ENCODE measurements at places on chromosomes 16 and 17.
A peak's percentile ranks its signal among the peaks of the same experiment; 100 is the strongest.

- DNase-seq = no peak
Observed at GRCh38 chr17:48299760-48300159, 130.3 kb downstream of the SKAP1 start.

DNA sequence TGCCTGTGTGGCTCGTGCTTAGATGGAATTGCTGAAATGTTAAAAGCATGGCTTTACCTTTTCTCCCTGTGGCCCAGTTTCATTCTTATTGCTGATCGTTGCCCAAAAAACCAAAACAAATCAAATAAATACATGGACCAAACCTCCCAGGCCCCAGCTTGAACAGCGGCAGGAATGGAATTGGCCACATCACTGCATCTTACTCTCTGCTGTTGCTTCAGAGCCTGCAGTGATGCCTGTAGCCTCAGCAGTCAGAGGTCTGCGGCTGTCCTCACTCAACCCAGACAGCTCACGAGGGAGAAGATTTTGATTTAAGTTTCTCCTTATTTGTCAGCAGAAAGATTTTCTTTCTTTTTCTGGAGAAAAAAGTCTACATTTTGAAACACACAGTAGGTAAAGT, 91.5 kb downstream of the NPIPB11 start:
- DNase-seq = no peak

DNA sequence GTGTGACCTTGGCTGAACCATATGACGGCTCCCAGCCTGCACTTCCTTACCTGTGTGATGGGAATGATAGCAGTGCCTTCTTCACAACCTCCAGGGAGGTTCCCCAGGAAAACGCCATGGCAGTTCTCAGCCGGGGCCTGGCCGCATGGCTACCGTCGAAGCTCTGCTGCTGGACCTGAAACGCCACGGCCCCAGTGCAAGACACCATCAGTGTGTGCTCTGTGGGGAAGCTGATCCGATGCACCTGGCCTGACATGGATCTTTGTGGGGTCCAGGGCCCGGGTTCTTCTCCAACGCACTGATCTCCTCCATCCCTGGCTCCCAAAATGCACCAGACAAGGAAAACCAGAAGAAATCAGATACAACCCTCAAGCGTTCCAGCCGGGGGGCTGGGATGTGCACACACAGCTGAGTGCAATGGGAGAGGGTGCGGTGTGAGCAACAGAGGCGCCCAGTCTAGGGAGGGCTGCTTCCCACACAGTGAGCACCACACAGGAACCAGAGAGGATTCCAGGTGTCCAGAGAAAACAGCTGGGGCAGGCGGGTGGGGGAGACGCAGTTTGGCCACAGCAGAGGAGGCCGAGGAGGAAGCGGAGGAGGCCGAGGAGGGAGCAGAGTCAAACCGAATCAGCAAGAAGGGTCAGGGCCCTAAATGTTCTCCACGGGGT, 54.3 kb upstream of the ZNF469 start:
- no peak for DNase-seq

DNA sequence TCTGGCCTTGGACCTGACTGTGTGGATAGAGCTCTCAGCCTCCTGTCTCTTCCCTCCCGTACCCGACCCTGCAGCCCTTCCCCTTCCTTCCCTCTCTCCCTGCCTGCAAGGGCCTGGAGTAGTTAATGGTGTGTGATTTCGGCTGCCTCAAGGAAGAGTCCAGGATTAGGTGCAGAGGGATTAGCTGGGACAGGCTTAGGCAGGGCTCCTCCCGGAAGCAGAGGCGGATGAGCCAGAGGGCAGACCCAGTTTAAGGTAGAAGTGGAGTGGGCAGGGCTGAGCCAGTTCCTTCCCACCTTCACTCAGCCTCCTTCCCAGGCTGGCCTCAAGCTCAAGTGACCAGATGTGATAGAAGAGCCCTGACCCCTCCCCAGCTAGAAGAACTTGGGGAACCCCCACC, 16.8 kb downstream of the GUCY2D start:
- DNase-seq = no peak

DNA sequence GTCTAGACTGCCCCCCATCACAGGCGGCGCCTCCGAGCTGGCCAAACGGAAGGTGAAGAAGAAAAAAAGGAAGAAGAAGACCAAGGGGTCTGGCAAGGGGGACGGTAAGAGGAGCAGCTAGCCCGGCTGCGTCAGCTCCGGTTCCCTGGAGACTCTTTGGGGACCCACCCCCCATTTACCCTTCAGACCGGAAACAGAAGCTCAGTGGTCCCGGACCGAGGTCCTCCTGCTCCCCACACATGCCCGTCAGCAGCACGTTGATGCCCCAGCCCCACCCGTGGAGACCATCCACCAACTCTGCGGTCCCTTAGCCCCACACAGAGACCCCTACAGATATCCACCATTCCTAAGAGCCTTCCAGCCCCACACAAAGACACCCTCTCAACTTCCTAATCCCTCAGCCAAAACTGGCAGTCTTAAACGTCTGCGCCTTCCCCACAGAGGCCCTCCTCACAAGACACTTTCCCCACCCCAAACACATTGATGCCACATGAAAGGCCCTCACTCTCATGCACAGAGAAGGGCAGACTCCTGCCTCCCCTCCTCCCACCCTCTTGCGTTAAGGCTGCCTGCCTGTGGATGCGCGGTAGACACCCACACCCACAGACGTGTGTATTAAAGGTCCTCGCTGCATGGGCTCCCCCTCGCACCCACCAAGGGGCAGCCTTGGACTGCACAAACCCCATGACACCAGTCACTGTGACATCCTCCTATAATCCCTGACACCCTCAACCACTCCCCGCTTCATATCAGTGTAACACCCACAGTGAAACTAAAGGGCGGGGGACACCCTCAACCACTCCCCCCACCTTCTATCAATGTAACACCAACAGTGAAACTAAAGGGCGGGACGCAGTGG, 58.2 kb upstream of the RPH3AL start:
- peak; percentile 82 for DNase-seq

DNA sequence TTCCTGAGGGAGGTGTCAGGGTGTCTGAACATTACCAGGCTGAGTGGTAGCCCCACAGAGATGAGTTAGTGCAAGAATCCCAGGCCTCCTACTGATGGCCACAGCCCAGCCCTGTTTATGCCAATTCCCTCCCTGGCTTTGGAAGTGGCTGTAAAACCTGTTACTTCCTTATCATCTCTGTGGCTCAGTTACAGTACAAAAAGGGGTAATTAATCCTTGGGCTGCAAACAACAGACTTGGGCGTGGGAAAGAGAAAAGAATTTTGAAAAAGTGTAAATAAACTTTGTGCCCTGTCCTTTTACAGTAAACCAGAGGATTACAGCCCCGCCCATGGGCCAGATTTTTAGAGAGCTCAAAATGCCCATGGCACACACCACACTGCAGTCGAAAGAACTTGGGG, 73.1 kb upstream of the AXIN2 start:
- no peak for DNase-seq

DNA sequence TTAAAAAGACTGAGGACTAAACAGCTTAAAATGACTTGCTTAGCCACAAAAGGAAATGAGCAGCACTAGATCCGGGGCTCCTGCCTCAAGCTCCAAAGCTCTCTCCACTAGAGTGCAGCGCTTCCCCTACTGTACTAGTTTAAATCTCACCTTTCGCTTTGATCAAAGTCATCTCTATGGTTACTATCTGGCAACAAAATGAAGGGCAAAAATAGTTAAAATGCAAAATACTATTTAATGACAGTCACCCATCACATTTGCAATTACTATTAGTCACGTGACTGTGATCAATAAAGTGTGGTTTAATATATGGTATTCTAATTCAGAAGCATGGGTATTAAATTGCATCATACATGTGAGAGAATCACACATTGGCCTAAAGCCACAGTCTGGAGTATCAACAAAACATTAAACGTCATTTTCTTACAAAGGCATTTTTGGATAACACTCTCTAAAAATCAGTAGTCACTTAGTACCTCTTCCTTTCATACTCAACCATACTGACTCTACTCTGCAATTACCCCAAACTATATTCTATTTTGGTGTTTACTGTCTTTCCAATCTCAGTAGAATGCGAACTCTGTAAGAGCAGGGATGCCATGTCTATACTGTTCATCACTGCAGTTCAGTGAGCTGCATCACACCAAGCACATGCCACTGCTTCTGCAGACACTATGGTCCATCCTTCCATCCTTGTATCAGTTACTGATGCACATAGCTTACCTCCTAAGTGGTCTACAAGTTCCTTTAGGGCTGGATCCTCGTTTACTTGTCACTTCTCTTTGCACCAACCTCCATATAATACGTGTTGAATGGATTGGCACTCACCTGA, 6.2 kb downstream of the PSMD12 start:
- DNase-seq = peak; percentile 77

DNA sequence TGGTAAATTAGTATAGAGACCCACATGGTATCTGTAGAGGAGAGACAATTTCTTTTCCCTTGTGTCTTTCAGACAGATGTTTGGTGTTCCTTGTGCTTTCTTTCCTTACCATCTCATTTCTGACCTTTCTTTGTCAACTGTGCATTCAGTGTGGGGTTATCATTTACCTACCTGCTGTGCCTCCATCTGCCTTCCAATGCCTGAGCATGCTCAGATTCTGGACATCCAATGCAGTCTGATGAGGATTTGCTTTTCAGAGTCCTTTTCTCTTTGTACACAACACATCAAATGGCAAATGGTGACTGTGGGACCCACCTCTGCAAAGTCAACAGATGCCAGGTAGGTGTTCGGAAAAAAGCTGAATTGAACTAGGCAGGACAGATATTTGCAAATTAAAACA, 364.8 kb downstream of the CA10 start:
- DNase-seq = no peak

- peak; percentile 81 for DNase-seq
Observed at GRCh38 chr17:39939588-39940419, 12.3 kb downstream of the LRRC3C start.

DNA sequence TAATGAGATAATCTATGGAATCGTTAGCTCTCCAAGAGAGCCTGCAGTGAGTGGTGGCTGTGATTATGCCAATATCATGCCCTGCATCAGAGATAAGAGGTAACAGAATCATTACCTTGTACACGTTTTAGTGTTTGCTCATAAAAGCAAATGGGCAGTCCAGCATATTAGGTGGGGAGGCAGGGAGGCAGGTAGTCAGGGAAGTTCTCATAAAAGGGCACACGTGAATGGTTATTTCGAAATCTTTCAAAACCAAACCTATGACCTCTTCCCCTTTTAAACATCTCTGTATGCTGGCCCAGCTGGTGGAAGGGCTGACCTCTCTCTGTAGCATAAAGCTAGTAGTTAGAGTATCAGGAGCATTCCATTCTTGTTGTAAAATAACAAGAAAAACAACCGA, 51.7 kb downstream of the VAT1L start:
- no peak for DNase-seq

DNA sequence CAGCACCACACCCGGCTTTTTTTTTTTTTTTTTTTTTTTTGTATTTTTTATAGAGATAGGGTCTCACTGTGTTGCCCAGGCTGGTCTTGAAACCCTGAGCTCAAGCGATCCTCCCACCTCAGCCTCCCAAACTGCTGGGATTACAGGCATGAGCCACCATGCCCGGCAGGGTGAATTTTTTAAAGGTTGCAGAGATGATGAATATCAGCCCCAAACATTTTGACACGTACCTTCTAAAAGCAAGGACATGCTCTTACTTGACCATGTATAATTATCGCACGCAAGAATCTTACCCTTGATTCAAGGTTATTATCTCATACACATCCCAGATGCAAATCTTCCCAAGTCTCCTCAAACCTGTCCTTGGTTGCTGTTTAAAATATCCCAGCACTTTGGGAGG, 4.3 kb upstream of the FOXC2 start:
- DNase-seq = no peak

DNA sequence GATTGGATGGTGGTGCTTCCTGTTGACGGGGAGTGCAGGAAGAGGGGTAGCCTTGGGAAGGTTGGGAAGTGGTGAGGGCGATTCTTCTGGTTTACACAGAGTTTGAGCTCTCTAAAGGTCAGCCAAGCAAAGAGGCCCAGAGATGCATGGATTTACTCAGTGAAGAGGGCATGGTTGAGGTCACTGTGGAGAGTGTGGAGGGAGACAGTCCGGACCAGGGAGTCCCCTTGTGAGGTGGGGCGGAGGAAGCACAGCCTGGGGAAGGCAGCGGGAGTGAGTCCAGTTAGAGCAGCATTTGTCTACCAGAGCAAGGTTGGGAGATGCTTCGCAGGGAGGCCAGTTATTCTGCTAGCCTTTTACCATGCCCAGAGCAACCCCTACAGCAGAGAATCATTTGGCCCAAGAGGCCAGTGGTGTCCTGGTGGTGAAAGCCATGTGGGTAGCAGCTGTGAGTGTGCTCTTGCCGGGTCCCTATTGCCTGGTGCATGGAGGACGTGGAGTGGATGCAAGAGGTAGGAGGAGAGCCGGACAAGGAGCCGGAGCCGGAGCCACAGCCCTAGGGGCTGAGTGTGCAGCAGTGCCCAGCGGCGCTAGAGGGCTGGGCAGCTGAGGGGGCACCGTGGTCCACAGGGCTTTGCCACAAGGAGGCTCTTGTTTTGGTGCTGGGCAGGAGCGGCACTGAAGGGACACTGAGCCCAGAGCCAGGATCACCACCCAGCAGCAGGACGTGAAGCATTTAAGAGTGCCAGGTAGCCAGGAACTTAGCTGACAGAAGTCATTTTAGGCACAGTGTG, 27.7 kb downstream of the PRMT7 start:
- no peak for DNase-seq

DNA sequence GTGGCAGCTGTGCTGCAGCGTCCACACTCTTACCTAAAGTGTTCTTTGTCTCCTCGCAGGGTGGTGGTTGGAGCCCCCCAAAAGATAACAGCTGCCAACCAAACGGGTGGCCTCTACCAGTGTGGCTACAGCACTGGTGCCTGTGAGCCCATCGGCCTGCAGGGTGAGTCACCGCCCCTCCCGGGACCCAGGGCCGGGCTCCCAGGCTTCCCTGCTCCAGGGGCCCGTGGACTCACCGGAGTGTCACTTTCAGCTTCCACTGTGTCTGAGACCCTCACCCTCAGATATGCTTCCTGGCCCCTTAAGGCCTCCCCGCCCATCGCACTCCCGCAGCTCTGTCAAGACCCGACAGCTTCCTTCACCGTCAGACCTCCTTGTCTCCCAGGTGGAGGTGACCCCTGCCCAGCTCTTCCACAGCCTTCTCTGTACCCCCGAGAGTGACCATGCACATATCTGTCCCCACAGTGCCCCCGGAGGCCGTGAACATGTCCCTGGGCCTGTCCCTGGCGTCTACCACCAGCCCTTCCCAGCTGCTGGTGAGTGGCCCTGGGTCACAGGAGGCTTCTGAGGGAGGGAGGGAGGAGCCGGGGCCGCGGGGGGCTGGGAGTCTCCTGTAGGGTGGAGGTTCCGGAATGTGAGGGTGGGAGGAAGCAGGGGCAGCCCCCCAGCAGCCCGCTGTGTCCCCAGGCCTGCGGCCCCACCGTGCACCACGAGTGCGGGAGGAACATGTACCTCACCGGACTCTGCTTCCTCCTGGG, 1.8 kb downstream of the ITGAX start:
- DNase-seq = peak; percentile 17

DNA sequence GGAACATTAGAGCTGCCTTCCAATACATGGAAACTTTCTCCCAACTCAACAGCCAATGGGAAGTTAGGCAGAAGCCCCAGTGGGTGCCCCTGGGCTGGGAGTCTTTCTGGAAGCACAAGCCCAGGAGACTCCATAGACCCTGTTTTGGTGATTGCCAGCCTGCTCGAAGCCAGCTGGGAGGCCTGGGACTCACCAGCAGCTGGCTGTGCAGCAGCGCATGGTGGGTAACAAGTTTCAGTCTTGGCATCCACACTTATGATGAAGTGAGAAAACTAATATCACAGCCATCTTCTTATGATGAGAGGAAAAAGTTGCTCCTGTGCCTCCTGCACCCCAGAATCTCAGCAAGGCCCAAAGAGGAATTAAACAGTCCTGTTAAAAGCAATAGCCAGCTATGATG, 522.5 kb upstream of the CDH5 start:
- DNase-seq = no peak

All from hematopoietic multipotent progenitor cell treated with erythropoietin and hydrocortisone succinate and interleukin-3 and kit ligand, for 4 days (in vitro differentiated cells).